ENCODE measurements at places on chromosomes 3 and 15. TPM values are rescaled to one million over a fixed set of nuclear protein-coding genes. Genes with fewer than 3 reads are reported as not detected.

SNX33 gene
- total RNA-seq, result 4.0 TPM

RASL12 gene
- not detected for total RNA-seq

OCA2 gene
- not detected for total RNA-seq

GMNC gene
- total RNA-seq, result not detected

TGM4 gene
- not detected for total RNA-seq

CFAP92 gene
- total RNA-seq, result 0.45 TPM

STAB1 gene
- total RNA-seq, result not detected

NOX5 gene
- total RNA-seq, result 0.23 TPM

CTXND1 gene
- total RNA-seq, result not detected

MNS1 gene
- total RNA-seq, result 0.73 TPM

EFHB gene
- total RNA-seq, result 0.91 TPM

PLOD2 gene
- total RNA-seq, result not detected

PRR23A gene
- not detected for total RNA-seq

DISP2 gene
- total RNA-seq, result 0.06 TPM

CDC25A gene
- total RNA-seq, result 37.6 TPM

ZIC1 gene
- total RNA-seq, result not detected

SPINK8 gene
- not detected for total RNA-seq

SIDT1 gene
- 12.1 TPM for total RNA-seq

SSUH2 gene
- 0.23 TPM for total RNA-seq

C3orf38 gene
- total RNA-seq, result 21.8 TPM

EOMES gene
- 1.7 TPM for total RNA-seq

CD47 gene
- 158 TPM for total RNA-seq

RPL14 gene
- 3,354 TPM for total RNA-seq

RTP1 gene
- not detected for total RNA-seq

KNG1 gene
- total RNA-seq, result not detected

FSIP1 gene
- 0.18 TPM for total RNA-seq

KLHL40 gene
- total RNA-seq, result not detected

CHMP2B gene
- total RNA-seq, result 27.3 TPM

FNDC3B gene
- 17.1 TPM for total RNA-seq

TNFSF10 gene
- total RNA-seq, result 99.9 TPM

SEMA3F gene
- total RNA-seq, result 0.54 TPM

EXD1 gene
- total RNA-seq, result 0.32 TPM

PP2D1 gene
- not detected for total RNA-seq

PPM1L gene
- total RNA-seq, result 2.1 TPM

DZIP1L gene
- total RNA-seq, result not detected

DUOXA2 gene
- total RNA-seq, result not detected

INAFM2 gene
- total RNA-seq, result 14.2 TPM

MUC4 gene
- total RNA-seq, result 0.32 TPM

CHP1 gene
- total RNA-seq, result 34.2 TPM

GPR87 gene
- total RNA-seq, result 0.97 TPM

ACAP2 gene
- total RNA-seq, result 75.8 TPM

BHLHE40 gene
- total RNA-seq, result 228 TPM

GP5 gene
- total RNA-seq, result 0.58 TPM

GLDN gene
- total RNA-seq, result not detected

PPP1R14D gene
- total RNA-seq, result not detected

ACAN gene
- total RNA-seq, result not detected

RETNLB gene
- total RNA-seq, result not detected

VEPH1 gene
- total RNA-seq, result not detected

MKRN3 gene
- 0.80 TPM for total RNA-seq

GOLGA6B gene
- 1.1 TPM for total RNA-seq

SNTN gene
- not detected for total RNA-seq

CADM2 gene
- not detected for total RNA-seq

MORF4L1 gene
- 287 TPM for total RNA-seq

ANKRD63 gene
- total RNA-seq, result not detected
